ENCODE measurements at places on chromosomes 1 and 21. TPM values are rescaled to one million over a fixed set of nuclear protein-coding genes. Genes with fewer than 3 reads are reported as not detected.
A peak's percentile ranks its signal among the peaks of the same experiment; 100 is the strongest.

DNA sequence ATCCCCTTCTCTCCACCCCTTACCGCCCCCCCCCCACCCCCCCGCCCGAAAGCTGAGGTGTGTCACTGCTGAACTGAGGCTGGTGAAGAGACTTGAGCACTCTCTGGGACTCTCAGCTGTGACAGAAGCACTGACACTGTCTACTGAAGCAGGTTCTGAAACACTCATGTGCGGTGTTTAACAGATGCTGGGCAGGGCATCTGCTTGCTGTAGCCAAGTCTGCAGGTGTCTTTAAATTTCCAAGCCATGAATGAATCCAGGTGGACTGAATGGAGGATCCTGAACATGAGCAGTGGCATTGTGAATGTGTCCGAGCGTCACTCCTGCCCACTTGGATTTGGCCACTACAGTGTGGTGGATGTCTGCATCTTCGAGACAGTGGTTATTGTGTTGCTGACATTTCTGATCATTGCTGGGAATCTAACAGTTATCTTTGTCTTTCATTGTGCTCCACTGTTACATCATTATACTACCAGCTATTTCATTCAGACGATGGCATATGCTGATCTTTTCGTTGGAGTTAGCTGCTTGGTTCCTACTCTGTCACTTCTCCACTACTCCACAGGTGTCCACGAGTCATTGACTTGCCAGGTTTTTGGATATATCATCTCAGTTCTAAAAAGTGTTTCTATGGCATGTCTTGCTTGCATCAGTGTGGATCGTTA is at the start of gene GPR52:
Gene GPR52, plus strand, starts transcription at position 99 of the 665 bp plus-strand sequence. Its CDS starts 148 bp downstream, at position 247.
- no peak for DNase-seq

Gene LINGO4
- 0.19 TPM for polyA plus RNA-seq

GRCh38 chr1:61320575-61320974 is 238.2 kb downstream of the NFIA start:
- DNase-seq: no peak

GRCh38 chr21:38834725-38835124 is 29.0 kb downstream of the ETS2 start:
- DNase-seq: no peak

- no peak for DNase-seq
These were observed 43.0 kb downstream of the RGS18 start for GRCh38 chr1:192201303-192201702.

Gene FCRLB
- 0.24 TPM for polyA plus RNA-seq

DNA sequence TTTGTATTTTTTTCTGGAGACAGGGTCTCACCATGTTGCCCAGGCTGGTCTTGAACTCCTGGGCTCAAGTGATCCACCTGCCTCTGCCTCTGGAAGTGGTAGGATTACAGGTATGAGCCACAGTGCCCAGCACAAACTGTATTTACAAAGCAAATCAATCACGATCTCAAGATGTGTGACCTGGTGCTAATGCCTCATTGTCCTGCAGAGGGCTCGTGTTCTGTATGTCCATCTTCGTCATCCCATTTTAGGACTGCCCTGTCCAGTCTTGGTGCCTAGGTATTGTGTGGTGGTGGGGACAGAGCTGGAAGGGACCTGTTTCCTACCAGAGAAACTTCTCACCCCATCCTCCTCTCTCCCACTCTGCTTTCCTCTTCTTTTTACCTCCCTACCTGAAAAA is 20.2 kb downstream of the PROK1 start:
- no peak for DNase-seq

DNA sequence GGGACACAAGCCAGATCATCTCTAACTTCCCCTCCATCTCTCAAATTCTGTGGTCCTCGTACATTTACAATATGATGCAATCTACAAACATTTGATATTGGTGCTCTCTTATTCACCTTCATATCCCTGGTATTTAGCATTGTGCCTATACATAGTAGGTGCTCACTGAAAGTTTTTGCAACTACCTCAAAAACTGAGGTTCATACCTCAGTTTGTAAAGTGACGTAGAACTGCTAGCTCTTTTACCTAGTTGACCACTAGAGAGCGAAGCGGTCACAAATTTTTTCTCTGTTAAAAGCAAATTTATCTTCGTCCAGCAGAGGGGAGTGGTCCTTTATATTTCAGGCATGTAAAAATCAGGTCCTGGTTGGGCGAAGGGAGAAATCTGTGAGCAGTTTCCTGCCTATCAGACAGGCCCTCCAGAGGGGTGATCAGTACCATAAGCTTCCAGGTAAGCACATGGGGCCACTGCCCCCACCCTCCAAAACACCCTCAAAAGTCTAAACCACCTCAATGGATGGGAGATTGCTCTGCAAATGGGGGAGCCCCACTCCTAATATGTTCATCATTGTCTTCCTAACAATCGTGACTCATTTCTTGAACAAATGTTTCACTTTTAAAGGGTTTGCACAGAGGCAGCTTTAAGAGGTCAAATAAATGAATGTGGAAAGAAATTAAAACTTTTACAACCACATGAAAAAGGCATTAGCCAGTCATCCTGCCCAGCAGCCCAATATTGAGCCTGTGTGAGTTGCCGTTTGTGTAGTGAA is 10.6 kb upstream of the HLCS start:
- DNase-seq: peak; percentile 64

GRCh38 chr1:87370544-87370943 is 41.9 kb downstream of the LMO4 start:
- DNase-seq: no peak

Gene LEMD1
- 1.8 TPM for polyA plus RNA-seq

Gene AVPR1B
- polyA plus RNA-seq: 0.08 TPM

- no peak for DNase-seq
These were observed 7.8 kb downstream of the GNPAT start for GRCh38 chr1:231248778-231249177.

DNA sequence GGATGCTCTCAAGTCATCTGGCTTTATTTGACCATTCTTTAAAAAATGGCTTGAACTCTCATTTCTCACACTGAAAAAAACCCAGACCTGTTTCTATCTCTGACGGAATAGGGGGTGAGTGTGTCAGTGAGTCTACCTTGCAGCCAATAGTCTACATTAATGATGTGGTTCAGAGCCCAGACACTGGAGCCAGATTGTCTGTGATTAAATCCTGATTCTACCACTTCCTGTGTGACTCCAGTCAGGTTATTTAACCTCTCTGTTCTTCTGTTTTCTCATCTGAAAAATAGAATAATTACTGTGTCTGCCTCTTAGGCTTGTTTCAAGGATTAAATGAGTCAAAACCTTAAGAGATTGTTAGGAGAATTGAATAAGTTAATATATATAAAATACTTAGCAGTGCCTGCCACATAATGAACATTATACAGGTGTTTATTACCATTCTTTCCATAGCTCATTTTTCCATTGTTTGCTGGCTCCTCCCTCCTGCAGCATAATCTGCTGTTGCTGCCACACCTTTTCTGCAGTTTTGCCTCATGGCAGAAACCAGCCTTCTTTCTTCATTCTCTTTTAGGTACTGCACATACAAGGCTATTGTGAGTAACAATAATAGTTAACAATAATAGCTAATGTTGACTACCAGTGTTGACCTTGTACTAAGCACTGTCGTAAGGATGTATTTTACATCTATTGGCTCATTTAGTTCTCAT is 157.6 kb upstream of the IVNS1ABP start:
- DNase-seq: no peak

Gene LCE2A
- polyA plus RNA-seq: not detected

DNA sequence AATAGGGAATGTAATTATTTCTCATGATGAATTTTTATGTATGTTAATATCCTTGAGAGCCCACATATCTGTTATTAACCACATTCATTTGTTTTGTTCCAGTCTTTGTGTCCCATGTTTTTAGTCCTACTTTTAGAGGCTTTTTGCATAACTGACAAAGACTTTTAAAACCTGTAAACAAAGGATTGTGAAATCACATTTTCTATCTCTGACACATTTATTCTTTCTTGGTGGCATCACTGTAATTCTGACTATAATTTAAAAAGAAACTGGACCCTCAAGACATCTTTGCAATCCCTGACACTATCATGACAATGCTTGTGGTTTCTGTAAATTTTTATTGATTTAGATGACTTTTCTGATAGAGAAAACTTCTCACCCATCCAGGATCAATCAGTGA is 313.1 kb downstream of the SIPA1L2 start:
- no peak for DNase-seq

- no peak for DNase-seq
These were observed 149.2 kb upstream of the PLD5 start for GRCh38 chr1:242673652-242674051.

GRCh38 chr1:34127006-34128000 is 37.7 kb downstream of the CSMD2 start:
- no peak for DNase-seq

Gene LRRC7
- 6.4 TPM for polyA plus RNA-seq

Gene NR5A2
- polyA plus RNA-seq: 5.2 TPM

DNA sequence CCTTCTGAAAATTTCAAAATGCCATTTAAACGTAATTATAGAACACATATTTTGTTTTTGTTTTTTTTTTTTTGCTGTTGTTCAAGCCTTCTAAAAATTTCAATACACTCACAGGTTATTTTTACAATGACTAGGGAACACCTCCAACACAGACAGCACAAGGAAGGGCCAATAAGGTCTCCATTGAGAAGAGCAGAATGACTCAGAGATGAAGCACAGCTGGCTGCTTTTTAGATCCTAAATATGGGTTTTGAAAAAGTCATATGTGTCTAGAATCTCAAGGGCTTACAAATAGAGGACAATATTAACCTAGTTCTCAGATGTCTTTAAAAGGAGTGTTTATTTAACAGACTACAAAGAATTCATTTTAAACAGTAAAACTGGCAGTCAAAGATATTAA is 104.6 kb downstream of the NEGR1 start:
- no peak for DNase-seq

Gene BARHL2
- polyA plus RNA-seq: not detected

Gene CLCA4
- not detected for polyA plus RNA-seq

DNA sequence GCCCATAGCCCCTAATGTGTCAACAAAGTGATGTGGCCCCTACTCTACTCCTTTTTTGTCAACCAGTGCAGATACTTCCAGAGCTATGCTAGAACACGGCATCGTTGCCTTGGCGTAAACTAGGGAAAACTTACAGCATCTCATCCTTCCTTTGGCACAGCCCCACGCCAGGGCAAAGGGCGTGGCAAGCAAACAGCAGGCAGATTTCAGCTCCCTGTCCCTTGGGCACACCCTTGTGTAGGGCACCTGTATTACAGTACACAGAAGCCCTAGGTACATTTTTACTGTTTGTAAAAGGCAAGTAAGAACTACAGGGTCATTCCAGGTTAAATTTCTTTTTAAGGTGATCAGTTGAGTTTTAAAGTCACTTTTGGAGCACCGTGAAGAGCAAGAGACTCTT is 29.3 kb downstream of the PRDX6 start:
- DNase-seq: no peak

Gene WARS2
- 24.5 TPM for polyA plus RNA-seq

- no peak for DNase-seq
These were observed 286.0 kb downstream of the HLX start for GRCh38 chr1:221164951-221165838.

- no peak for DNase-seq
These were observed 395.1 kb upstream of the VAMP3 start for GRCh38 chr1:7375781-7376660.

Gene GUCA2B
- not detected for polyA plus RNA-seq

GRCh38 chr21:39664586-39664985 is 51.8 kb downstream of the B3GALT5 start:
- no peak for DNase-seq

- no peak for DNase-seq
These were observed 23.9 kb downstream of the INPP5B start for GRCh38 chr1:37922767-37923550.

DNA sequence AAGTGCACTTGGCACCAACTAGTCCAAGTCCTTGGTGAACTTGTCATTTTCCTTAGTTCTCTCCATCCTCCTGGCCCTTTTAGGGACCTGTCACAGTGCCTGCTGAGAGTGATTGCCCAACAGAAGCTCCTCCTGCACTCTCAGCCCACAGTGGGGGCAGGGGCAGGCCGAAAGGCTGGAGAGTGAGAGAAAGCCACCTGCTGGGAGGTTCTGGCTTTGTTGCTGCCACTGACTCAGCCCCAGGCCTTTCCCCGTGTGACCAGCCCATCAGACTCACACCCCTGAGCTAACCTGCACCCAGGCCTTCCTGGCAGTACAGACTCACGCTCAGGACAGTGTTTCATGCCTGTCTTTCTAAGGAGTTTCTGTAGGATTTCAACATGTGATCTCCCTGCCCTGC is 17.1 kb upstream of the PROK1 start:
- no peak for DNase-seq
